ENCODE measurements at places on chromosomes 3 and 15.

DNA sequence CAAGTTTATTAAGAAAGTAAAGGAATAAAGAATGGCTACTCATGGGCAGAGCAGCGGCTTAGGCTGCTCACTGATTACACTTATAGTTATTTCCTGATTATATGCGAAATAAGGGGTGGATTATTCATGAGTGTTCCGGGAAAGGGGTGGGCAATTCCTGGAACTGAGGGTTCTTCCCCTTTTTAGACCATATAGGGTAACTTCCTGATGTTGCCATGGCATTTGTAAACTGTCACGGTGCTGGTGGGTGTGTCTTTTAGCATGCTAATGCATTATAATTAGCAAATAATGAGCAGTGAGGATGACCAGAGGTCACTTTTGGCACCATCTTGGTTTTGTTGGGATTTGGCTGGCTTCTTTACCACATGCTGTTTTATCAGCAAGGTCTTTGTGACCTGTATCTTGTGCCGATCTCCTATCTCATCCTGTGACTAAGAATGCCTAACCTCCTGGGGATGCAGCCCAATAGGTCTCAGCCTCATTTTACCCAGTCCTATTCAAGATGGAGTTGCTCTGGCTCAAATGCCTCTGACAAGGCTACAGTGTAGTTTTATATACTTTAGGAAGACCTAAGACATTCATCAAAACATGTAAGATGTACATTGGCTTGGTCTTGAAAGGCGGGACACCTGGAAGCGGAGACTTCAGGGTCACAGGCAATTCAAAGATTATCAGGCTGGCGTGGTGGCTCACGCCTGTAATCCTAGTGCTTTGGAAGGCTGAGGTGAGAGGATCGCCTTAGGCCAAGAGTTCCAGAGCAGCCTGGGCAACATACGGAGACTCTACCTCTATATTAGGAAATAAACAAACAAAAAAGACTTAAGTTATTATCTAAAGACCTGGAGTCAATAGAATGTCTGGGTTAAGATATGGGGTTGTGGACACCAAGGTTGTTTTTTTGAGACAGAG, 3.2 kb upstream of the BLOC1S6 start:
- DNase-seq: no peak

- DNase-seq: no peak
These were observed 29.6 kb downstream of the AAGAB start for GRCh38 chr15:67224889-67225288.

DNA sequence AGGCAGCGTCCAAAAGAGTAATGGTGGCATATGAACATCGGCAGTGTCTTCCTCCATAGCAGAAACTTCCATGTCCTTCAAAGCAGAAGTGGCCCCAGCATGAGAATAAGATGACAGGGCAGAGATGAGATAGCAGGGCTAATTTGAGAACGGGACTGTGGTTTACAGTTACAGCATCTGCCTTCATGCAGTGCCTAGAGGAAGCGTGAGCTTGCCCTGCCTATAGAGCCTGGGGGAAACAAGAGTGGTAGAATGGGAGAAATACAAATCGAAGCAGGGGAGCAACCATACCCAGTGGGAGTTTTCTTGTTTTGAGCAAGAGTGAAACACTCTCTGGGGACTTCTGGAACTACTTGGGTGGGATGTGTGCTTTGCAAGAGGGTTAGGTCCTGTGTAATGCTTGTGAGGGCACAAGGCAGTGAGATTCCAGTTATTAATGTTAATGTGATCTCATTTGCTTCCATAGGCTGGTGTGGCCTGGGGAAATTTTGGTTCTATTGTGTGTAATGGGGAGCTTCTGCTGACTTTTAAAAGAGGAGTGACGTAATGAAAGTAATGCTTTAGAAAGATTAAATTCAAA, 616.9 kb downstream of the ZIC1 start:
- no peak for DNase-seq

GRCh38 chr3:14244521-14245247, 66.1 kb downstream of the LSM3 start:
- DNase-seq: no peak

DNA sequence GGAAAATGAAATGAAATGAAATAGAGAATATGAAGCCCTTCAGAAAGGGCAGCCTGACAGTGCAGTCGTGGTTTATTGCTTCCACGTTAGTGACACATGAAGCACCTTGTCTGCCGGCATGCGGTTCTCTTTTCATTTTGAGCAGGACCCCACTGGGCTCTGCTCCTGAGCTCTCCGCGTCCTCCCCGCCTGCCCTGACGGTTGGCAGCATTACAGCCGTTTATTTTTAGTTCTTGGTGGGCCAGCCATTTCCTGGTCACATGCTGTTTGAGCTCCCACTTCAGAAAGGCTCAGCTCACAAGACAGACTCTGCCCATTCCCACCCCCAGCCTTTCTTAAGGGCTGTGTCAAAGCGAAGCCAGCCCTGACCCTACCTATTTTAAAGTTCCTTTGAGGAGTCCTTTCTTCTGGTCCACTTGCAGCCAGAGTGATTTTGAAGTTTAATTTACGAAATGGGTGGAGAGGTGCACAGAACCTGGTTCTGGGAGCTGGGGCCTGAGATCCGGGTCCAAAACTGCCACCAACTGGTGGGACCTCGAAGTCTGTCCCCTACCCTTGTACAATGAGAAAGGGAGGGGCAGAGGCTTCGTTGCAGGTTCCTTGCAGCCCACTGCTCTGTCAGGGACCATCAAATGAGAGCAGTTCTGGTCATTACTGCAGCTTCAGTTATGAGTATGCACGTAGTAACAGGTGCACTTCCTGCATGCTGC, 60.1 kb downstream of the MGLL start:
- peak; percentile 48 for DNase-seq

GRCh38 chr3:192091831-192092230, 630.9 kb downstream of the PYDC2 start:
- no peak for DNase-seq

DNA sequence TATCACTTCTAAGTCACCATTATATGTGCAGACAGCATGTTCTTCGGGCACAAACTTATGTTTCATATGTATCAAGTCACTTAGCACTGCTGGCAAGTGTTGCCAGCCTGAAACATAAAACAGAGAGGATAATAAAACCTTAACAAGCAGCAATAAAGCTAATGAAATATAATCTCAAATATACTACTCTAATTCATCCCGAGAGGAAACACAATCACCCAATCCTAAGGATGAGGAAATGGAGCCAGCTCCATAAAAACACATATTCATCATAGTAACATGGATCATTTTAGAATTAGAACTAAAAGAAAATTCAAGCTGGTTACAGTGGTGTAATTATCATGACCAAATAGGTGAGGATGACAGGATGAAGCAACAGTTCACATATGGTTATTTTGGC, 1072.7 kb downstream of the EPHA3 start:
- no peak for DNase-seq

- no peak for DNase-seq
These were observed 579 bp upstream of the PLAAT1 start for GRCh38 chr3:193240436-193240849.

DNA sequence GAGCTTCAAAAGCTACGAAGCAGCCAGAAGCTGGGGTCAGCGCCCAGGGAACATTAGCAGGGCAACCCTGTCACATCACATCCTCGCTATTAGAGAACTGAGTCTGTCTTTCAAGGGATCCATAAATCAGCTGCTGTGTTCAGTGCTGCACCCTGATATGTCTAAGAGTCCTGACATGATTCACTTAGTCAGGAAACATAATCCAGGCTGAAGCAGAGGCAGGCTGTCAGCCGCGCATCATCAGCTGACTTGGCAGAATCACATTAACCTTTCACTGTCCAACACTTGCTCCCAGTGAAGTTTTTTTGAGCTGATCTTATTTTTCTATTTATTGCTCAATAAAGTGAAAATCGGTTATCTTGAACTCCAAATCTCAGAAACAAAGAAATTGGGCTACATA, 23.5 kb downstream of the MYH15 start:
- DNase-seq: peak; percentile 40

- DNase-seq: no peak
These were observed 90.3 kb downstream of the FMN1 start for GRCh38 chr15:33104212-33104611.

All from head of caudate nucleus (tissue), 42 donors.